ENCODE measurements at places on chromosomes 6 and 20.

GRCh38 chr6:137737836-137738596 is 129.0 kb upstream of the TNFAIP3 start:
- DNase-seq: peak; percentile 93

- DNase-seq: no peak
Measured at GRCh38 chr6:169638388-169638787, 63.4 kb downstream of the WDR27 start.

- DNase-seq: no peak
Measured at GRCh38 chr6:78131521-78131920, 478.7 kb downstream of the MEI4 start.

DNA sequence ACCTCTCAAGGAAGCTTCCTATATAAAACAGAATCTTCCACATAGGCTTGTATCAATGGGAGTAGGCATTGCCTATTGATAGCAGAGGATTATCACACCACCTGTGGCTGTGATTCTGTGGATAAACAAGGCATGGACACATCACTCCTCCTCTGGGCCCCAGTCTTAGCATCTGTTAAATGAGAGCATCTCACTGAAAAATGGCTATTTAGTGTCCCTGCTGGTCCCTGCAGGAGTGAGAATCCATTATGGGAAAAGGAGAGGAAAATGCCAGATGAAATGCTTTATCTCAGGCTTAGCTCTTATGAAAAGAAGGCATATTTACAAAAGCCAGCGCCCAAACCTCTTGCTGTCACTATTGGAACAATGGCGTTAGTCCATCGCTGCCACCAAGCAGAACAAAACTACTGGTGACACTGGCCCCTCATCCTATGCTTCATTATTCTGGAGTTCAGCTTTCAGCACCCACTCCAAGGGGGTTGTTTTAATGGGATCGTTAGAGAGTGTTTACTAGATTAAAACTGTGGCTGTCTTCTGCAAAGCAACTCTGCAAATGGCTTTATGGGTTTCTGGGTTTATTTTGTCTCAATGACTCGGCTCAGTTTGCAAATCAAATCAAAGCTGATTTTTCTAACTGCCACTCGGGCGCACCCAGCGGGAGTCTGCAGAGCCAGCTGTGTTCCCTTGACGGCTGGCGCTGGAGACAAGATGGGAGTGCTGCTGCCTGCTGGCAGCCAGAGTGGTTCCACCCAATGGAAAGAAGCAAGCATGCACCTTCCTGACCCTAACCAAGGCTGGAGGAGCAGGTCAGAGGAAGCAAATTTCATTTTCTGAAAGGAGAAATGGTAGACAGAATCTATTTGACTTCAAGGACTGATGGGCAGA is 658.8 kb upstream of the CHD6 start:
- no peak for DNase-seq

DNA sequence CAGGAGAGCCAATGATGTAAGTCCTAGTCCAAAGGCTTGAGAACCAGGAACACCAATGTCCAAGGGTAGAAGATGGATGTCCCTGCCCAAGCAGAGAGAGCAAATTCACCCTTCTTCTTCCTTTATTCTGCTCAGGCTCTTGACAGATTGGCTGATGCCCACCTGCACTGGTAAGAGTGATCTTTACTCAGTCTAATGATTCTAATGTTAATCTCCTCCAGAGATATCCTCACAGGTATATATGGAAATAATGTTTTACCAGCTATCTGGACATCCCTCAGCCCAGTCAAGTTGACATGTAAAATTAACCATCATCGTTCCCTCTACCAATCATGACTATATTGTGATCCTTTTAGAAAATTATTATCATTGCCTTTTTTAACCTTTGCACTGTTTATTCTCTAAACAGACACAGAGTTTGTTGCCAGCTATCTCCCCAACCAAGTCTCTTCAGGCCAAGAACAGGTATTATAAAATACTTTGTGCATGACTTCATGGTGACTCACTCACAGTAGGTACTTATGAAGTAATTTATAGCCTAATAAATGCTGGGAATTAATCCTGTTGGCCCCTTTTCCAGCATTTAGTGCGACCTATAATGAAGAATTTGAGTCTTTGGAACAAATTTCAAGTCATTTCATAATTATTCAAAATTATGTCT is 26.2 kb upstream of the TSHZ2 start:
- no peak for DNase-seq

- DNase-seq: no peak
Measured at GRCh38 chr20:49852522-49853080, 40.0 kb downstream of the SLC9A8 start.

- DNase-seq: peak; percentile 41
Measured at GRCh38 chr6:71420095-71420692, 131.6 kb downstream of the OGFRL1 start.

DNA sequence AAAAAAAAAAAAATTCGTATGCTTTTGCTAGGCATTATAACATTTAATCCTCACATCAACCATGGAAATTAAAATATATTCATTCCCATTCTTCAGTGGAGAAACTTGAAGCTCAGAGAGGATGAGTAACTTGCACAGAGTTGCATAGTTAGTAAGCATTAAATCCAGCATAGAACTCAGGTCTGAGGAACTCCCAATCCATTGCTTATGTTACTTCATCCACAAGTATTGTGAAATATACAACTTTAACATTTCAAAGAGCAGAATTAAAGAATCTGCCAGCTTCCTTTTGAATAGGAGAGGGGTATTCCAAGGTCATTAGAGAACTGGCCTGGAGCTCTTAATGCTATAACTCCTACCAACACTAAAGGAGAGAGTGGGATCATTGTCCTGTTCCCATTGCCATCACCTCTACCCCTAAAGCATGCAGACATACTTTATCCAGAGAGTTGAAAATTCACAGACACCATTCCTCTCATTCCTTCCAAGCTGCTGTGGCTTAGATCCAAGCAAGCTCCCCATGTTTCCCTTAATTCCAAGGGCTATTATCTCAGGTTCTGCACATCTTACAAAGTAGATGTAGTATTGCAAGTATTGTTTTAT is 91.9 kb downstream of the FLRT3 start:
- peak; percentile 57 for DNase-seq

- DNase-seq: no peak
Measured at GRCh38 chr20:58043236-58044140, 185.0 kb downstream of the ANKRD60 start.

- peak; percentile 73 for DNase-seq
Measured at GRCh38 chr6:167699141-167699931, 127.4 kb upstream of the AFDN start.

DNA sequence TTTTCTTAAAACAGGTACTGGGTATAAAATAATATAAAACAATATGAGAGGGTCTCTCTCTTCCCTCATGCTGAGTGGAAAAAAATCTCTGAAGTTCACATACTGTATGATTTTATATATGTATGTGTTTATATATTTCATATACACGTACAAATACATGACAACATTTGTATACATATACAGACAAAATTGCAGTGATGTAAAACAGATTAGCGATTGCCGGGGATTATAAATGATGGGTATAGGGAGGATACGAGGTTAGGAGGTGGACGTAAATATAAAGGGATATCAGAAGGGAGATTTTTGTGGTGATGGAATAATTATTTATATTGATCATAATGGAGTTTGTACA is 194.8 kb upstream of the PRSS16 start:
- no peak for DNase-seq

DNA sequence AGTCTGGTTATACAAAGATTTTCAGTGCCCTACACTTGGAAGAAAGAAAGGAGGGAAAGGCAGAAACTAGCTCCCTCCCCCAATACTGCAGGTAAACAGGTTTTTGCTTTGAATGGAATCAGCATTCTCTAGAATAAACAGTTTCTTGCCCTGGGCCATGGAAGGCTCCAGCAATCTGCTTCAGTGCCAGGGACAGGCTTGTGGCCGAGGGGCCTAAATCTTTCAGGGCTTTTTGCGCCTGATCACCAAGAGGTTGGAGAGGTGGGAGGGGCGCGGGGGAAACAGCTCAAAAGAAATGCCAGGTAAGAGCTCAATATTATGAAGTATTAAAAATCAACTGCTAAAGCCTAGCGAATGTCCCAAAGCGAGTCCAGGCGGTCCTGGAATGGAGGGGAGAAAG is 23.8 kb downstream of the TFAP2B start:
- no peak for DNase-seq

DNA sequence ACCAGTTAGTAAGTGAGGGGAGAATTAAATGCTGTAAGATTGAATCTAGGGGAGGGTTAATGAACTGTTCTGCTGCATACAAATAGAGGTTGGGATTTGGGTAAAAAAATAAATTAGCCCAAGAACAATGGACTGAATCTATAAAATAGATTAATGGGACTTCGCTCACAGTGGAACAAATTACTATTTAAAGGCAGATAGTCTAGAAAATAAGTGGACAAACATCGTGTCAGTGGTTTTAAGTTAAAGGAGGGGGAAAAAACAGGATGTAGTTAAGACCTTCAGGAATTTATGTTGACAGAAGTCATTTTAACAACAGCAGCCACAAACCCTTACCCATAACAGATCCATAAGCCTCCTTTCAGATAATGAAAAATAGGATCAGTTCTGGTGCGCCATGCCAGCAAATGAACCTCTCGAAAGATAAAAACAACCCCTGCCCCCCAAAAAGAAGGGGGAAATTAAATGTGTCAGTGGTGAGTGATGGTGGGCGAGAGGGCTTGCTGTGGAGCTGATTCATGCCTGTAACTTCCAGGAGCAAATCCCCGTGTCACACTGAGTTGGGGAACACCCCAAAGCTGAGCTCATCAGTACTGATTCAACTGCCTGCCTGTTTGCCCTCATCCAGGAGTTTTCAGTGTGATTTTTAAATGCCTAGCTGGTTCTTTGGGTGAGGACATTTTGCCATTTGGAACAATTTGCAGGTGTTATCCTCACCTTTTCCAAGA is 86.8 kb downstream of the PPP1R14C start:
- peak; percentile 20 for DNase-seq

DNA sequence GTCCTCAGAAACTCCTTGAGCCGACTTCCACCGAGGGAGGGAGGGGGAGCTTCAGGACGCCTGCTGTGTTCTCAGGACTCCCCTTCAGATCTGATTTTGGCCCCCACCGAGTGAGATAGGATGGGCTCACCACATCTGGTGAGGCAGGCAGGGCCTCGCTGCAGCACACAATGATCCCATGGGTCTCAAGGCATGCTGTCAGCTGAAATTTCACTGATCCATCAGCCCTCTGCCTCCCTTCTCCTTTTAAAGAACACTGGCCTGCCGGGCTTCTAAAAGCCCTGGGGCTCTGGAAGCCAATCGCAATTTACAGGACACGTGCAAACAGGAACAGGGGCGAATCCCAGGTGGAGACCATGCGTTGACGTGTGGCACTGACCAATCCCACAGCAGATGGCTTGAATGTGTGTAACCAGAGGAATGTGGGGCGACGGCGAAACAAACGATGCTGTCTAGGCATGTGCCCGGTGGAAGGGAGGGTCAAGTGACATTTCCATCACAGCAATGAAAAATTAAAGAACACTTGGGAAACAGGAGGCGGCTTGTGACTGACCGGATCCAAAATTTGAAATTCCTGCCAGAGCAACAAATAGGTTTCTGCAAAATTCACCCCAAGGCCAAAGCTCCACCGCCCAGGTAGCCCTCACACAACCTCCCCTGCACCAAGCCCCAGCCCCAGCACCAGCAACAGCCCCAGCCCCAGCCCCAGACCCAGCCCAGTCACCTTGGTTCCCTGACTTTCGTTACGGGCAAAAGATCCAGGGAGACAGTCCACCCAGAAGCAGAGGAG is 167.1 kb upstream of the ZNF337 start:
- DNase-seq: peak; percentile 17

- no peak for DNase-seq
Measured at GRCh38 chr6:43740961-43741764, 28.8 kb upstream of the VEGFA start.

DNA sequence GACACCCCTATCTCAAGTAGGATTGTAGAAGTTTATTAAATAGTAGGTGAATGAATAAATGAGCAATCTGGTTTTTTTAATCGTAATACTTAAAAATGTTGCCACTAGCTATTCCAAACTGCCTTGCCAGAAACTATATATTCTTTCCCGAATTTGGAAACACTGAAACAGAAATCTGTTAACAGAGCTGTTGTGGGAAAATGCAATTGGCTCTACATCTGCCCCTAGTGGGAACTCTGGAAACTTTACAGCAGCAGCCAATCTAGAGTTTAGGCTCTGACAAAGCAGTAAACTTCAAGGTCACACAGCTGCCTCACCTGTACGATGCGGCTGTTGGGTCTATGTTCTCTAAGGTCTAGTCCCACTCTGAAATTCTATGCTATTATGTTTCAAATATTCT is 41.7 kb downstream of the SYNE1 start:
- DNase-seq: peak; percentile 31

DNA sequence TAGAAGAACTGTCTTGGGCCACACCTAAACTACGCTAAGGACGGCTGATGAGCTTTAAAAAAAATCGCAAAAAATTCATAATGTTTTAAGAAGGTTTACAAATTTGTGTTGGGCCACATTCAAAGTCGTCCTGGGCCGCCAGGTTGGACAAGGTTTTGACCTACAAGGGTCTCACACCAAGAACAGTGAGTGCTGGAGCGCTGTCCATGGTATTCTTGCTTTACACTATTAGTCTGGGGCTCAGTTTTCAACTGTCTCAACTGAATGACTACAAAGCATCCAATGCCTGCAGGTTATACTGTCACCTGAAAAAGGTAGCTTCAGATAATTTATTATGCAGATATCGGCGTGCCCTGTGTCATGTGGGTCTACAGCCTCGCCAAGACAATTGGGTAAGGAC is 3.7 kb upstream of the FAXC start:
- no peak for DNase-seq

DNA sequence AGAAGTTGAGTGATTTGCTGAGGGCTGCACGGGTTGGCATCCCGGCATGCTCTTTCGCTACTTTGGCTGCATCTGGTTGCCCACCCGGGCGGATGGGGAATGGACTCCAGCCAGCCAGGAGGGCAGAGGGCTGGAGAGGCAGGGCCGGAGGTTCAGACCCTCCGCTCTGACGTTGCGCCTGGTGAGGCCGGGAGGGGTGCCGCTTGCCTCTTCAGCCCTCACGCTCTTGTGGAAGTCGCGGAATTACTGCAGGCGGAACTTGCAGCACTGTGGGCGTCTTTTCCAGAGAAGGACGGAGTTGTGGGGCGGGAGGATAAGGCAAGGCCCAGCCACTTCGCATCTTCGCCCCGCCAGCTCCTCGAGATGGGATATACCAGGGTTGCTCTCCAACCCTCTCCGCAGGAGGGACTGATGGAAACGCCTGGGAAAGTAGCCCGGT is 656 bp downstream of the RTEL1 start:
- peak; percentile 49 for DNase-seq

- DNase-seq: no peak
Measured at GRCh38 chr6:164167873-164168405, 753.4 kb downstream of the QKI start.

DNA sequence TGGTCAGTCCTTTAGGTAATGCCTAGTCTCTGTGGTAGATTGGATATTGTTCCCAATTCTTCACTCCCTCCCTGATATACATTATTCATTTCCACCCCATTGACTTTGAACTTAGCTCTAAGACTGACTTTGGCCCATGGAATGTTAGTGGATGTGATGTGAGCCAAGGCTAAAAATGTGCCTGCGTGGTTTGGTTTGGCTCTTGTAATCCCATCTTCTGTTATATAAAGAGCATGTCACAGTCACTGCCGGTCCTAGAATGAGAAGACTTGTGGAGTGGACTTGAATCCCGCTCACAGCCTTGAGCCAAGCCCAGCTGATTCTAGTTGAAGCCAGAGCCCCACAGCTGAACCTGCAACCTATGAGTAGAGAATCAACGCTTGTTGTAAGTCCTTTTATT is 23.6 kb upstream of the DNAAF9 start:
- DNase-seq: no peak

Data from cardiac fibroblast (primary cell).